AML-193 (cell line): ENCODE measurements at places on chromosomes 2 and 18.

- no peak for DNase-seq
Observed at GRCh38 chr2:227163485-227163997, 464 bp downstream of the COL4A4 start.

- no peak for DNase-seq
Observed at GRCh38 chr2:190744041-190744440, 95.2 kb downstream of the NAB1 start.

- DNase-seq: no peak
Observed at GRCh38 chr2:224970311-224970710, 72.0 kb downstream of the DOCK10 start.

GRCh38 chr2:205568620-205569019, 113.7 kb upstream of the NRP2 start:
- no peak for DNase-seq

DNA sequence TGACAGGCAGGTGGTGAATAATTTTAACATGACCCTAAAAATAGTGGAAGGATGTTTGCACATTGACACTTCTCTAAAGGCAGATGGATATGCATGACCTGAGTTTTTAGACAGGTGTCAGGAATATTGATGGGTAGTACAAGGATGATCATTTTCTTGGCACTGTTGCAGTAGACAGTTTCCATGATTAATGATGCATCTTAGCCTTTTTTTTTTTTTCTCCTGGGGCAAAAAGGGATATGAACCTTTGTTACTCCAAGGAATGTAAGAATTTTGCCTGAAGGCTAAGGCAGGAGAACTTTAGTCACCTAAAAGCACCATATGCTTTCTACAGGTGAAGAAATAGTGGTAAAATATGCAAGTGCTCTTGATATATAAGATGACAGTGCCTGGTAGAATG, 136.3 kb upstream of the CAVIN2 start:
- no peak for DNase-seq

DNA sequence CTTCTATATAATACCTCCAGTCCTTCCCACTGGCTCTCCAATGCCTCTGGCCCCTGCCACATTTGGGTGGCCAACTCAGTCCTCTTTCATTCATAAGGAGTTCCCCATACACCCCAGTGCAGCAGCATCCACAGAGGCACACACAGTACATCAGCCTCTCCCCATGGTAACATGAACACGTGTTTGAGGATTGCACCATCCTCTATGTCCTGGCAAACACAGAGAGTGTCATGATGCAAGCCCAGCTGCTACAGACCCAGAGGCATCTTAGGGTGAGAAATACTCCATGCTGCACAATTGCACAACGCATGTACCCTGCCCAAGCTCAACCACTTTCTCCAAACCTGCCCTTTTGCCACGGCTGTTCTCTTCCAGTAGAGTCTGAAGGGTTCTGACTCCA, 11.5 kb downstream of the IGFBP5 start:
- peak; percentile 91 for DNase-seq
